ENCODE measurements at places on chromosomes 1 and 21.

DNA sequence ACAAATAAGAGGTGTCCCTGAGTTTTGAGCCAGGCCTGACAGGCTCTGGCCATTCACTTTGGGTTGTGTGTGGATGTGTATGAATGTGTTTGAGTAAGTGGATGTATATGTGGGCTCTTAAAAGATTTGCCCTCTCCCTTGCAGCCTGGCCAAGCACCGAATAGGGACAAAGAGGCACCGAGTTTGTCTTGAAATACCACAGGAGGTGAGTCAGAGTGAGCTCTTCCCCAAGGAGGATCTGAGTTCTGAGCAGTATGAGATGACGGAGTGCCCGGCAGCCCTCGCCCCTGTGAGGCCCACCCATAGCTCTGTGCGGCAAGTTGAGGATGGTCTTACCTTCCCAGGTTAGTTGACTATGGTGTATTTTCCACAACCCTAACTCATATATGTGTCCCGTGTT, 19.0 kb downstream of the KDM4A start:
- DNase-seq = no peak

GRCh38 chr1:40973912-40974311, 5.6 kb upstream of the CTPS1 start:
- DNase-seq = no peak

GRCh38 chr1:228289239-228289849, 81.5 kb downstream of the OBSCN start:
- DNase-seq = no peak

- no peak for DNase-seq
Observed at GRCh38 chr1:75062111-75062510, 72.1 kb upstream of the LHX8 start.

GRCh38 chr1:36116901-36117300, 8.1 kb downstream of the COL8A2 start:
- no peak for DNase-seq

DNA sequence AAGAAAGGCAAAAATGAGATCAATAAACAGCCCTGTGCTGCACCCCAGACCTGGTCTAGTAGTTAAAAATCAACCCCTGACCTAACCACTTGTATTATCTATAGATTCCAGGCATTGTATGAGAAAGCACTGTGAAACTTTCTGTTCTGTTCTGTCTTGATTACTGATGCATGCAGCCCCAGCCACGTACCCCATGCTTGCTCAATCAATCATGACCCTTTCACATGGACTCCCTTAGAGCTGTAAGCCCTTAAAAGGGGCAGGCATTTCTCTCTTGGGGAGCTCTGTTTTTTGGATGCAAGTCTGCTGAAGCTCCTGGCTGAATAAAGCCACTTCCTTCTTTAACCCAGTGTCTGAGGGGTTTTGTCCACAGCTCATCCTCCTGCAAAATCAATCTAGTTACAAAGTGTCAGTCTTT, 24.2 kb upstream of the CD34 start:
- no peak for DNase-seq

DNA sequence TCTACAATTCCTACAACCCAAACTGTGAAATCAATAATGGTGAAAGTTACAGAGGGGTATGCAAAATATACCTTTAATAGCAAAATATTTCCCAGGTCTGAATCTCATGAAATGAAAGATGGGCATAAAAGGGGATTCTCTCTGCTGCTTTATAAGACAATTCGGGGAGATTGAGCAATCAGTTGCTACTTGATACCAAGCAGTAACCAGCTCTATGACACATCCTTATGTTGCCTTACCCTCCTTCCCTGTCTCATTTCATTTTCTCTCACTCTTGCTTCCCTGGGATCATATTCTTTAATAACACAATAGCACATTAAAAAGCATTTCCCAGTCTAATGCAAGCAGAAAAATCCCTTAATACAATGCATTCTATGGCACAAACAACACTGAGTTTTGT, 29.0 kb downstream of the ZSWIM5 start:
- DNase-seq = no peak

DNA sequence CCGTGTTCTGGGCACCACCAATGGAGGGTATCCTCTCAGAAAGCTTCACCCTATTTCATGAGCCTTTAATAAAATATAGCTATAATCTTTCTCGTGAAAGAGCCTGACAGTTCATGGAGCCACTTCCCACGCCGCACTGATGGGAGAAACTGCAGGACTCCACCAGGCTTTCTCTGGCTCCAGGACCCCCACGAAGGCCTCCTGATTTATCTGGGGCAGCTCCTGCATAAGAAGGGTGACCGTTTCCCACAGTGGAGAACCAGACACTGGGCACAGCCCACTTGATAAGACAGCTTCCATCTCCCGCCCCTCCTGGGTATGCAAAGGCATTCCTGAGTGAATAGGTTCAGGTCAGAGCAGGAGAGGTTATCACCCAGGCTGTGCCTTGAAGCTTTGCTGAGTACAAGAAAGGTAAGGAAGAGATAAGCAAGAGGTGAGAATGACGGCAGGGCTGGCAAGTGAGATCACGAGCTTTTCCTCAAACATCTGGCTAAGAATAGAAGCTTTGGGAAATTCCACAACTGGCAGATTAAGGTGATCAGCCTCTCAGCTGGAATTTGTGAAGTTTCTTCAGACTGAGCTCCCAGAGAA, 499.8 kb downstream of the KIF26B start:
- no peak for DNase-seq

GRCh38 chr1:1345860-1346500, 3.2 kb downstream of the DVL1 start:
- no peak for DNase-seq

DNA sequence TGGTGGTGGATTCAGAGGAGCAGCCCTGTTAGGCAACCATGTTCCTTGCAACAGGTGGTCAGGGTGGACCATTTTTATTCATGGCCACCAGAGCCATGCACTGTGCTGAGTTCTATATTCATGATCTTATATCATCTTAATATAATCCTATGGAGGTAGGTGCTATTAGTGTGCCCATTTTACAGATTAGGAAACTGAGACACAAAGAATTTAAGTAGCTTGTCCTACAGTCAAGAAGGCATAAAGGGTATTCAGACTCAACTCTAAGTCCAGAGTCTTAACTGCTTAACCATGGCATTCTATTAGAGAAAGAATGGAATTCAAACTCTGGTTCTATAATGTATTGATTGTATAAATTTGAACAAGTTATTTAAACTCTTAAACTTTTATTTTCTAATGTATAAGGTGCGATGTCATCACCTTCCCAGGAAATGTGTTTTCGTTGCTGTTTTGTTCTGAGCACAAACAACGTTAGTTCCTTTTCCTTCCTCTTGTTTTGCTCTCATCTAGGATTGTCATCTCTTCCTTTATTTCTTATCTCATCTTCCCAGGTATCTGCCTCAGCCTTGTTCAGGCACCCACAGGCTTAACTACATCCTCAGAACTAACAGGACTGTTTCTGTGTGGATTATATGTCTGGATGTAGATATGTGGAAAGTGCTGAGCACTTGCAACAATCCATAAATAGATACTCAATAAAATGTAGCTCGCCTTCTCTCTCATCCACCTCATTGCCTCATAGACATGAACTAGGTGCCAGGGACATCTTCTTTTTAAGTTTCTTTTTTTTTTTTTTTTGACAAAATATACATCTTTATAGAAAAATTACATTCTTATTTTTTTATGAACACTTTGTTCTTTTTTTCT, 207.1 kb downstream of the NFIA start:
- DNase-seq = no peak

GRCh38 chr1:72547412-72547811, 265.1 kb upstream of the NEGR1 start:
- no peak for DNase-seq

- DNase-seq = peak; percentile 98
Observed at GRCh38 chr1:94646141-94646643, 104.6 kb upstream of the F3 start.

DNA sequence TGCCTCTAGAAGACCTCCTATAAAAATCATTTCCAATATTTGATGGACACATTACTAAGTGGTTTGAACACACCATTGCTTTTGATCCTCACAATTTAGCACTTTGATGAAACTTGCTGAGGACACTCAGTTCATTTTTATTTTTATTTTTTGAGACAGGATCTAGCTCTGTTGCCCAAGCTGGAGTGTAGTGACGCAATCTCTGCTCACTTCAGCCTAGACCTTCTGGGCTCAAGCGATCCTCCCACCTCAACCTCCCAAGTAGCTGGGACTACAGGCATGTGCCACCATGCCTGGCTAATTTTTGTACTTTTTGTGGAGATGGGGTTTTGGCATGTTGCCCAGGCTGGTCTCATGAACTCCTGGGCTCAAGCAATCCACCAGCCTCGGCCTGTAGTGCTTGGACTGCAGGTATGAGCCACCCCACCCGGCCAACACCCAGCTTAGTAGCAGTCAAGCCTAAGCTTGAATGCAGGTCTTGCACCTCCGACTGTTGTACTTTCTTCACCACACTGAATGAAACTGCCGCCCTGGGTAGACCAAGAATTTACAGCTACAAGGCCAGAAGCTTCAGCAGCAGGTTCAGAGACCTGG, 24.8 kb upstream of the ATP2B4 start:
- DNase-seq = peak; percentile 77

DNA sequence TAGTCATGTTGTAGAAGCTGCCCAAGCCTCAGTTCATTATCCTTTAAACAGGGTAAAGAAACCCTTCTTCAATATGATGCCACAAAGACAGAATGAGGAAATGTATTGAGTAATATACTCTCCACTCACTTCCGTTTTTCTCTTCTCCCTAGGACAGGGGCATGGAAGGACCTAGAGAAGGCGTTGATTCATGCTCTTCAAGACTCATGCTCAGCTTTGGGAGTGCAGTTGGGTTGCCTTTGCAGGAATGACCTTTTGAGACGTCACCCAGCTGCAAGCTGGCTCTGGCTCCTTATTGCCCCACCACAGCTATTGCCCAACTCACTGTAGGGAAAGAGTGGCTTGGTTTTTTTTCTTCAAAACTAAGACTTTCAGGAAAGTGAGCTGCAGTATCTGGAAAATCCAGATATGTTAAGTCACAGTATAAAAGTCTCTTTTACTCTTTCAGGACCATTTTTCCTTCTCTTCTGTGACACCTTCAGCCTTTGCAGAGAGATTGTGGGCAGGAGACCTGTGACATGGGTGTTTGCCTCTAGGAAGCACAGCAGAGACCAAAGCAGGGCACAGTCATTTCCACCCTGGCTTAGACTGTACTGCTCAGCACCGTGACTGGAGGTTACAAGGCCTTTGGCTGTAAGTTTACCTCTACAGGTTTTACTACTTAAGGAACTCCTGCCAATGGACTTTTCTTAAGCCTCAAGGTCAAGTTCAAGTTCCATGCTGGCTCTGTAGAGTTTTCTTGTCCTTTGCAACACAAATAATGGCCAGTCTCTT, 39.5 kb downstream of the XCL2 start:
- no peak for DNase-seq

- no peak for DNase-seq
Observed at GRCh38 chr1:168832661-168833060, 103.7 kb upstream of the DPT start.
